Neural crest cell (in vitro differentiated cells): ENCODE measurements at places on chromosomes 11 and 22. TPM values are rescaled to one million over a fixed set of nuclear protein-coding genes. Genes with fewer than 3 reads are reported as not detected.

The RAB38 gene
- total RNA-seq, result 3.6 and 4.7 TPM in 2 replicates

The SMC1B gene
- not detected in 2 replicates for total RNA-seq

DNA sequence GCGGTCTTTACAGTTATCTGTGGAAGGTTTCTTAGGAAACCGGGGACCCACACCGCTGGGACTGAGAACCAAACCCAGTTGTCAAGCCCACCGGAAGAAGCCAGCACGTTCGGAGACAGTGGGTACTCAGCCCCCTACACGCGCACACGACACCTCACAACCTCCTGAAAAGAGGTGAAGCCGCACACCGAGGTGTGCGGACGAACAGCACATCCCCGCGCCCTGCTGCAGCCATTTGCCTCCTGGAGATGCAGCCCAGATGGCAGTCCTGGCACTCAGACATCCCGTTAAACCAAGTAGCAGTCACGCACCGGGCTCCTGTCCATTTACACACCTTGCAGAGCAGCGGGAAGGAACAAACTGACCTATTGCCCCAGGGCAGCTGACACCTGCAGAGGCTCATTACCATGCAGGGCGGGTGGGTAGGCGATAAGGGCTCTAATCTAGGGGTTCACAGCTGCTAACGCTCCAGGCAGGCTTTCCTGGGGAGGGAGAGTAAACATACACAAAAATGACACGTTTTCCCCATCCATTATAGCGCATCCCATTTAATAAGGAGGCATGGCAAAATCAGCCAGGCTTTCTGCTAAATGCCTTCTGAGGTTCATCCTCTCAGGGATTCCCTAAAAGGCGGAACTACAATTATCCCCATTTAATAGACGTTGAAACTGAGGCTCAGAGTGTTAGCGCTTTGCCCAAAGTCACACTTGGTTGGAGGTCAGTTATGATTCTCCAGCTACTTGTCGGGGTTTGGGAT is 864 bp upstream of the EHBP1L1 start:
- DNase-seq, result no peak

The TRIM66 gene
- 6.5 and 10.2 TPM in 2 replicates for total RNA-seq

- no peak for DNase-seq
Observed at GRCh38 chr22:41914611-41915034, 251 bp downstream of the SHISA8 start.

- no peak for DNase-seq
Observed at GRCh38 chr11:46686886-46687795, 13.3 kb downstream of the ARHGAP1 start.

DNA sequence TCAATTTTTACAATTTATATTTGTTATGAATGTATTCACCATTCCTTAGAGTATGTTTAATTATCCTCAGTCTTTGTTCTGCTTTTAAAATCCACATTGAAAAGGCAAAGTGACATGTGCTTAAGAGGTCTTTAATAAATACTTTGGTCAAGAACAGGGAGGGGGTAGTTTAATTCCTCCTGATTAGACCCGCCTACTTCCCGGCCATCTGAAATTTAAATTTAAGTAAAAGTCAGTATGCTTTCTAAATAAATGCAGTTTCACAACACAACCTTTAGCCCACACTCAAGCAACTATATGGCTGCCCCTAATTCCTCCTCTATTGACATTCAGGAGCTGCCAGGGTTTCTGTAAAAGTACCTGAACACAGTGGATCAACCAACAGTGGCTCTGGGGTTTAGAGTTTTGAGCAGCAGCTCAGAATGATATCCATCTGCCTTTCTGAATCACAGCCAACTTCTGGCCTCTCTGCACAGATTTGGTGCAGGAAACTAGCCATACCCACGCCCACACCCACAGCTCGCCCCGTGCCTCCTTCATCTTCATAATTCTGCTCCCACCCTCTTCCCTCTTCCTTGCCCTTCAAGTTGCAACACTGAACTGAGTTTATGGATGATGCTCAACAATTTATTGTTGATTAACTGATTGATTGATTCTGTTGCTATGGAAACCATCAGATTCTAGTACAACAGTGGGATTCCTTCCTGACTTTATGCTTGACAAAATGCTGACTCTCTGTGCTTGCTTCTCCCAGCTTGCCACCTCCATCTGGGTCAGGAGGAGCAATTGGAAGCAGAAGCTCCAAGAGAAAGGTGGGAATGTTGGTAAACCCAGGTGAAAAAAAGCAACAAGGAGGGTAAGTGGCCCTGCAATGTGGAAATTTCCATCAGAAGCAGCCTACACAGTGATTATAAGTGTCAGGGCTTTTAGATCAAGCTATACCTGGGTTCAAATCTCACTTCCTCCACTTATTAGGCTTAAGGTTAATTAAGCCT is 70.8 kb downstream of the PANX1 start:
- DNase-seq, result no peak

GRCh38 chr22:48923996-48924395 is 903.7 kb downstream of the BRD1 start:
- no peak for DNase-seq

- DNase-seq, result no peak
Observed at GRCh38 chr11:3735827-3736226, 61.5 kb downstream of the NUP98 start.

DNA sequence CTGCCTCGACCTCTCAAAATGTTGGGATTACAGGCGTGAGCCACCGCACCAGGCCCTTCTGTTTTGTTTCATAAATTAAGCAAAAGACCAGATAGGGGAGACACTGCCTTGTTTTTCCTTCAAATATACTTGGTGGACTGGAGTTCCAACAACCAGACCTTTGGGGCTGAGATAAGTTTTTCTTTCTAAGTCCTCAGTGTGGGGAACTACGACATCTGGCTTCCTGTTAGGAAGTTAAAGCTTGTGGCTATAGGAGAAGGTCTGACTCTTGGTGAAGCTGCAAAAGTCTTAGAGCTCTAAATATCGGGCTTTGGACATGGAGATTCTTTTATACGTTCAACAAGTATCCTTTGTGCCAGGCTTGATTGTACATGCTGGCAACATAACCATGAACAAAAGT is 64.1 kb upstream of the EED start:
- no peak for DNase-seq

GRCh38 chr11:57744357-57744756 is 3.1 kb downstream of the SELENOH start:
- DNase-seq, result no peak

The SMIM38 gene
- total RNA-seq, result 1.1 and 1.4 TPM in 2 replicates

DNA sequence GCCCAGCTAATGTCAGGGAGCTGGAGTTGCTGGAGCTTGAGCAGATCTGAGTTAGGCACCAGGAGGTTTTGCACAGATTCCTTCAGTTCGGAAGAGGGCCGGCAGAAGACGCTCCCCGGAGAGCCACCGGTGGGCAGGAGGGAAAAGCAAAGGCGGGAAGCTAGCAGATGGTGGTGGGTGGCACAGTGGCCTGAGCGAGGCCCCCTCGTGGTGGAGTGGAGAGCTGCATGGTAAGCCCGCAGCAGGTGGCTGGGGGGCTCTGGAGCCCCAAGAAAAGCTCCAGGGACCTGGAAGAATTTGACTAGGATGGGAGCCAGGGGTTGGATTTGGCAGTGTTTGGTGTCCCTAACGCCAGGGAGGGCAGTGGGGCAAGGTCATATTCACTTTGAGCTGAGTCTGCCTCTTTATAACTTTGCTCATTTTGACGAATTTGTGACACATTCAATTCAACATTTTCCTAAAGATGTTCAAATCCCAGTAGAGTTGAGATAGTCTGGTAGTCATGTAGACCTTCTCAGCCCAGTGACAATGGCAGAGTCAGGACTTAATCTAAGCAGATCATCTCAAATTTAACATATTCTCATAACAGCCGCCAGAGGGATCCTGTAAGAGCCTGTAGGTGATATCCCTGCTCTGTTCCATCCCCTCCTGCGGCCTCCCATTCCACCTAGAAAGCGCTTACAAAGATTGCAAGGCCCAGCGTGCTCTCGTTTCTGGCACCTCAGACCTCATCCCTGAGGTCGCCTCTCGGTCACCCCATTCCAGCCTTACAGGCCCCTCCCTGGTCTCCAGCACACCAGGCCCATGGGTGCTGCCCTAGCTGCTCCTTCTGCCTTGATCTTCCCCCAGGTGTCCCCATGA is 57.9 kb downstream of the TRIM29 start:
- DNase-seq, result no peak

The KCNJ5 gene
- 0.14 and 0.20 TPM in 2 replicates for total RNA-seq

- no peak for DNase-seq
Observed at GRCh38 chr11:12677131-12677530, 2.9 kb downstream of the TEAD1 start.

DNA sequence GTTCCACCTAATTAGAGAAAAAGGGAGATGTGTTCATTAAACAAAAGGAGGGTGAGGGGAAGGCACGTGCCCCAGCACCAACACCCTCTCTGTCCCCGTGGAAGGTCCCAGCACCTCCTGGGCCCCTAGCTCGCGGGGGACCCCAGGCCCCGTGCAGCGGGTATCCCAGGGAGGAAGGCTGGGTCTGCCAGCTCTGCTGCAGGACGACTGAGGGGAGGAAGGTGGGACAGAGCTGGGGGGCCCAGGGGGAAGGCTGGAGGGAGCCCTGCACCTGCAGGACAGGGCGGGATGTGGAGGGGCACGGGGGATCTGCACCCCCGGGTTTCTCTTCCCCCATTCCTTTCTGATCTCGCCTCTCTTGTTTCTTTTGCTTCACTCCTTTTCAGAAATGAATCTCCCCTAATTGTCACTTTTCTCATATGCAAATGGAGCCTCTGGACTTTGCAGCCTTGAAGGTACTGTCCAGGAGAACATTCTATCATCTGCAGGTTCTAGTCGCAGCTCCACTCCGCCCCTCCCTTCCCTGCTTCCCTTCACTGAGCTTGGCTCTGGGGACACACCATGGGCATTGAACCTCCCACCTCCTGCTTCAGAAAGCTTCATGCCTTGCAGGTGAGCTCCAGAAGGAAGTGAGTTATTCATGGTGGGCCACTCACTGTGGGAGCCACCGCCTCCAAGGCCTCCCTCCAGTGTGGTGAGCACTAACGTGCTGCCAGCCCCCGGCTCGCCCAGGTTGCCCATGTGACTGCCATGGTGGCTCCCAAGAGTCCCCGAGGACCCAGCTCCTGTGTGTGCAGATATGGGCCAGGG is 111.0 kb downstream of the ST3GAL4 start:
- no peak for DNase-seq

- DNase-seq, result peak; percentile 31
Observed at GRCh38 chr11:64620381-64620971, 29.5 kb downstream of the SLC22A12 start.
